Stimulated activated naive CD8-positive, alpha-beta T cell treated with anti-CD3 and anti-CD28 coated beads, Interleukin-15, amount 100 ng/mL, for 72 hours (primary cell): ENCODE measurements at places on chromosomes 3 and 15.
A peak's percentile ranks its signal among the peaks of the same experiment; 100 is the strongest.

DNA sequence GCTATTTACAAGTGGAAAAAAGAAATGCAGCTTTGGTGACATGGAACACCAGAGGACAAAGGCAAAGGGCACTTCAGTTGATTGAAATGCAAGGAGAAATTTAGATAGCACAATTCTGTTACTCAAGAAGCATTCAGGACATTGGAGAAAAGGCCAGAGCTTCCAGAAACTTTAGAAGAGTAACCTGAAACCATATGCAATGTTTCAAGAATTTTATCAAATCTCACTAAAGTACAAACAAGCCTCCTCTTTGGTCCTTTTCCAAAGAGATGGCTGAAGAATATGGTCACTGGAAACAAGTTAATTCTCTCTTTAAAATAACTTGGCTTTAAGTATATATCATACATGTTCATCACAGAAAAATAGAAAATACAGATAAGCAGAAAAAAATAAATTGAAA, 14.6 kb upstream of the LMOD3 start:
- DNase-seq = no peak

DNA sequence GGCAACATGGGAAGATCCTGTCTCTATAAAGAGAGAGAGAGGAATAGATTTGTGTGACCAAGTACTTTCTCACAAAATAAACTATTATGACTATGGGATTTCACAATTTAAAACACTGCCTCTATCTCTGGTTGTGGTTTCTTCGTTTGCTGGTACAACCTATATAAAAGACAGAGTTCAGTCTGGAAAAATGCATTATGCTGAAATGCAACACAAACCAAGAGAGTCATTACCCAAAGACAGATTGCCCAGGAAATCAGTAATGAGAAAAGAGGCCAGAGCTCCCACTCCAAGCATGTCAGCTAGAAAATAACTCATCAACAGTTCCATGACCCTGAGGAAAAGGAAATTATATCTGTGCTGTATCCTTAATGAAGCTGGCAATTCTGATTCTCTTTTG, 23.2 kb downstream of the GPR176 start:
- no peak for DNase-seq

DNA sequence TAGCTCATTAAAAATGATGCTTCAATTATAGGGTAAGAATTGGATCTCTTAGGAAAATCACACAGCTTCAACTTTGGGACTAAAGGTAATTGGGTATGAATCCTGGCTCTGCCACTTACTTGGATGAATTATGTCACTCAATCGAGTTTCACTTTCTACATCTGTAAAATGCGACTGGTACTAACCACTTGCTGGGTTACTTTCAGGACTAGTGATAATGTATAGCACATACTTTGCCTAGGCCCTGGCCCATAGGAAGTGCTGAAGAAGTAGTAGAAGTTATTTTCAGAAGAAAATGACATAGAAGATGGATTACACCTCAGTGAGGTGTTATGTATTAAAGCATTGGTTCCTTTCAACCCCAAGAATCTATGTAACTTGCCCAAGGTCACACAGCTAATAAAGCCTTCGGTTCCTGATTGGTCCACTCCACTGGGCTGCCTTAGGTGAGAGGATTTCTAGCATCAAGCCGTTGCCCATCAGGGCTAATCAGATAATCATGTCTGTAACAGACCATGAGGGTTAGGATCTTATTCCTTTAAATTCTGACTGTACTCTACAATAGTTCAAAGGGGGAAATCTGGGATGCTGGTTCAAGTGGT, 29.4 kb upstream of the AP4E1 start:
- peak; percentile 65 for DNase-seq

GRCh38 chr15:78976691-78977090, 31.8 kb upstream of the CTSH start:
- no peak for DNase-seq

DNA sequence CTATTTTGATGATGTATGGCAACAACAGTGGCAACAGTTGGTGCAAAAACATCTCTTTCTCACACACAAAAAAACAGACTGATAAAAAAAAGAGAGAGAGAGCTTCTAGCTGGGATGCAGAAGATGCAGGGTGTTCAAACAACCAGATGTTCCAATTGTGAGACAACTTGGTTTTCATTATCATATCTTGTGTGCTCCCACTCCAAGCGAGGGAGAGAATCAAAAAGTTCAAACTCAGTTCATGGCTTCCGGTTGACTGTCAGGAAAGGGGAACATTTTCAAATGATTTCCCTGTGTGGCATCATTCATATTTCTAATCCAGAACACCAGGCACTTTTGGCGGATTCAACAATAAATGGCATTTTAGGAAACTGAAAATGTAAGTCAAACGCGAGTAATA, 72.1 kb downstream of the RSL24D1 start:
- no peak for DNase-seq
